WERI-Rb-1 (cell line): ENCODE measurements at places on chromosomes 5 and 9.

- DNase-seq: no peak
These were observed 161.7 kb upstream of the MVB12B start for GRCh38 chr9:126164796-126165525.

DNA sequence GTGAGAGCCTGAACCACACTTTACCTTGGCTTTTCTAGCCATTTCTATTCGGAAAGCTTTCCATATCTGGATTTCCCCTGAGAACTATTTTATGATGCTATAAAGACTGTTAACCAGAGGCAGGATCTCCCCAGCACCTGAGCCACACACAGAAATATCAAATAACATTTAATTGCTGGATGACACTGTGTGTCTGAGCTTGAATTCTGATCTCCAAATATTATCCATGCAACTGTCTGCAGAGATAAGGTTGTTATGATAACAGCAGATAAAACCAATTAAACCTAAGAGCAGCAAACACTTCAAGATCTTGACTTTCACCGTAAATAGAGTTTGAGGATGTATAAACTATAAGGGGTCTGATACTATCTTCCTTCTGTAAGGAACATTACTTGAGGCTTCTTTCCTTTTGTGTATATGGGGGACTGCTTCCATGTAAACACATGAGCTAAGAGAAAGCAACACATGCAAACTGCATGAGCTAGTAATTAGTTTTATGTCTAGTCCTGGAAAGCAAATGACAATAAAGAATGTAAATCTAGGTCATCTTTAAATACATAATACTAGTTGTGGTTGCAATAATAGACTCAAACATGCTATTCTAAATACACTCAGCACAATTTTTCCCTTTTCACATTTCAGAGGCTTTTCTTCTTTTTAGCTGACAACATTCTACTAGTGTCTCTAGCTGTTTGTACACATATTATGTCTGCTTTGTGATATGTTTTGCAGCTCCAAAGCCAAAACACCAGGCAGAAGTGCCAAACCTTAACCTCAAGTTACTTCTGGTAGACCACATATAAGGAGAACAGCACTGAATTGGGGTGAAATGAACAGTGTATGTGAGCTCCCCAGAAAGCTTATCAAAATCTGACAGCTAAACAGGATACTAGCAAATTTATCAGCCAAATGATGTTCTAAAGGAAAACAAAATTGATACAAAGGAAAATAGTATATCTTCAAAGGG lies 136.5 kb downstream of the EFNA5 start:
- DNase-seq: no peak

GRCh38 chr9:98867429-98868168 lies 60.1 kb downstream of the GALNT12 start:
- DNase-seq: no peak

DNA sequence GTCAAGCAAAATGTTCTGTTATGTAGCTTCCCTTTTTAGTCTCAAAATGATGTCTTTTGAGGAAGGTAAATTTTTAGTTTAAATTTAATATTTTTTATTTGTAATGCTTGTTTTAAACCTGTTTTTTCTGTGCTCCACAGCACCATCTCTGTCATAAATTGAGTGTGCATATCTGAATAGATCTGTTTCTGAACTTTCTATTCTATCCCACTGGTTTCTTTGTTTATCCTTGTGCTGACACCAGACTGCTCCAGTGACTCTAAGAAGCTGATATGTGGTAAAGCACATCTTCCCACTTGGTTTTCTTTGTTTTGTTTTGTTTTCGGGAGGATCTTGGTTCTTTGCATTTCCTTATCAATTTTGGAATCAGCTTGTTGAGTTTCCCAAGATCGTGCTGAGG lies 7.1 kb upstream of the RNF145 start:
- no peak for DNase-seq

GRCh38 chr5:116296335-116297072 lies 211.7 kb downstream of the COMMD10 start:
- no peak for DNase-seq

GRCh38 chr5:97854871-97855762 lies 672.1 kb upstream of the RIOK2 start:
- DNase-seq: no peak

- DNase-seq: no peak
These were observed 10.6 kb downstream of the HMCN2 start for GRCh38 chr9:130276121-130276520.

- no peak for DNase-seq
These were observed 86.2 kb downstream of the HACD4 start for GRCh38 chr9:20945269-20945668.

DNA sequence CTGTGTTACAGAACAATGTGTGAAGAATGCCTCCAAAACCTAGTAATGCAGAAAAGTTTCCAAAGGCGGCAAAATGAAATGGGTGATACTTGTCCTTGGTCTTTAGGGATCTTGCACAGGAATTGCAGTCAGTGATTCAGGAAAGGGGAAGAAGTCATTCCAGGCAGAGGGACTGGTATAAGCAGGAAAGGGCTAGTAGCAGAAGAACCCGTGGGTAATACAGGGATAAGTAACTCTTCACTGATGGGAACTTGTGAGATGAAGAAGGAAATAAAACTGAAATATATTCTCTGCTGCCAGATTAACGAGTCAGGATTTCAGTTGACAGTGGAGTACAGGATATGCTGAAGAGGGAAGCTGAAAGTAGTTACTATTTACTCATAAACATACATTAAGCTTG lies 1.2 kb downstream of the SRFBP1 start:
- no peak for DNase-seq

- no peak for DNase-seq
These were observed 26.6 kb downstream of the RAB24 start for GRCh38 chr5:177276886-177277285.

GRCh38 chr5:128453121-128453520 lies 84.9 kb downstream of the FBN2 start:
- no peak for DNase-seq

GRCh38 chr5:80962630-80963520 lies 2.7 kb downstream of the RASGRF2 start:
- no peak for DNase-seq

DNA sequence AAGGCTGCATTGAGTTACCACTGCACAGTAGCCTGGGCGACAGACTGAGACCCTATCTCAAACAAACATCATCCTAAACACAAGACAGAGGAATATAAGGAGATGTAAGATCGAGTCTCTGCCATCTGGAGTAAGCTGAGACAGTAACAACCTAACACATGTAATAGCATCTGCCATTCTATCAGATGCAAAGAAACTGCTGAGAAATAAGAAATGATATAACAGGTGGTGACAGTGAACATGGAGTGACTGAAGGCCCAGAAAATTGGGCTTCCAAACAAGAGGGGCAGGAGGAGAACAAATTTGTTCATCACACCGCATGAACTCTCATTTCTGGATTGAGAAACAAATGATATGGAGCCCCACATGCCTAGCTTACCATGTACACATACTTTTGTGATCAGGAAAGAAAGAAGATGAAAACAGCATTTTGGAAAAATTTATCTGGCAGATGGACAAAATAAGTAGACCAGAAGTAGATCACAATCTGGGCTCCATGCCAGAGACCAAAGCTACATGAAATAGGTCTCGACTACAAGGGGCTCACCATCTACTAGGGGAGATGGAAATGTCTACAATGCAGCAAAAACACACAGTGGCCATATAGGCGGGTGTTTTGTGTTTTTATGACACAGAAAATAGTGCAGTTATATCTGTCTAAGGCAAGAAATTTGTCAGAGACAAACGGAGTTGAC lies 45.5 kb downstream of the ECPAS start:
- DNase-seq: no peak

DNA sequence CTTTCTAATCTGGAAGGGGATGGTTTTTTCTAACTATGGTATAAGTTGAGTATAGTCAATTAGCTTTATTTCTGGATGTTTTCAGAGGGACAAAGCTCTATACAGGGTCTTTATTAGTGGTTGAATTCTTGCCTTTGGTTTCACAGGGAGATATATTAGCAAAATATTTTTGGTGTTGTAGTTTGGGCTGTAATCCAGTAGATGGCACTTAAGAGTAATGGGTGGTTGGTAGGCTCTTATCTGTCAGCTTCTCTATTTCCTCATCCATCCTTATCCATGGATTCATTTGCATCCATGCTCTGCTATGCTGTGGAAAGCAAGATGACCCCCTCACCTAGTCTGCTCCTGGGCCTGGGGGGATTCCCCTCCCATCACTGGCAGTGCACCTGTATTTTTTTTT lies 363.6 kb upstream of the CYLC2 start:
- no peak for DNase-seq

- no peak for DNase-seq
These were observed 105.9 kb downstream of the UNC13B start for GRCh38 chr9:35267710-35268109.

- no peak for DNase-seq
These were observed 1.0 kb downstream of the FREM1 start for GRCh38 chr9:14909181-14909580.

DNA sequence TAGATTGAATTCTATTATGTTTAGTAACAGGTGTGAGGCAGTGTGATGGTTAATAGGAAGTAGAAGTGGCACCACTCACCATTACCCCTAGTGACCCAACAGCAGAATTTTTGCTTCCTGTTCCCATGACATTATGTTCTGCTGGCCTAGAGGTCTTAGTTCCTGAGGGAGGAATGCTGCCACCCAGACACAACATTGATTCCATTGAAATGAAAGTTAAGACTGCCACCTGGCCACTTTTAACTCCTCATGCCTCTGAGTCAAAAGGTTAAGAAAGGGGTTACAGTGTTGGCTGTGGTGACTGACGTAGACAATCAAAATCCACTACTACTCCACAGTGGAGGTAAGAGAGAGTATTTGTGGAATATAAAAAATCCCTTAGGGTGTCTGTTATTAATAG lies 218.9 kb upstream of the NMUR2 start:
- no peak for DNase-seq

GRCh38 chr5:179128041-179128365 lies 67.8 kb downstream of the ZNF354C start:
- no peak for DNase-seq

DNA sequence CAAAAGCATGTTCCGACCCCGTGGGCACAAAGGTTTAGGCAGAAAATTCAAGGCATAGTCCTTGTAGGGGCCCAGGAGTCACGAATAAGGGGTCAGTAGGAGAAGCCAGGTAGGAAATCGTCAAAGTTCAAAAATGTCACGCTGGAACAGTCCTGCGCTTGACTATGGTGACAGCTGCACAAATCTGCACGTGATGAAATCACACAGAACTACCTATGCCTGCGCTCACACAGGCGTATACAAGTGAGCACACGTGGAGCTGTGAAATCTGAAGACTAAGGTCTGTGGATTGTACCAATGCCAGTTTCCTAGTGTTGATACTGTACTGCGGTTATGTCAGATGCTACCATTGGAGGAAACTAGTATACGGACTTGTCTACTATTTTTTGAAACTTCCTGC lies 303.1 kb upstream of the PANK3 start:
- DNase-seq: no peak
